ENCODE measurements at places on chromosomes 3 and 15.

- DNase-seq = no peak
Observed at GRCh38 chr15:66773129-66773873, 71.3 kb downstream of the SMAD6 start.

GRCh38 chr15:95758451-95758850, 572.0 kb upstream of the NR2F2 start:
- DNase-seq = no peak

DNA sequence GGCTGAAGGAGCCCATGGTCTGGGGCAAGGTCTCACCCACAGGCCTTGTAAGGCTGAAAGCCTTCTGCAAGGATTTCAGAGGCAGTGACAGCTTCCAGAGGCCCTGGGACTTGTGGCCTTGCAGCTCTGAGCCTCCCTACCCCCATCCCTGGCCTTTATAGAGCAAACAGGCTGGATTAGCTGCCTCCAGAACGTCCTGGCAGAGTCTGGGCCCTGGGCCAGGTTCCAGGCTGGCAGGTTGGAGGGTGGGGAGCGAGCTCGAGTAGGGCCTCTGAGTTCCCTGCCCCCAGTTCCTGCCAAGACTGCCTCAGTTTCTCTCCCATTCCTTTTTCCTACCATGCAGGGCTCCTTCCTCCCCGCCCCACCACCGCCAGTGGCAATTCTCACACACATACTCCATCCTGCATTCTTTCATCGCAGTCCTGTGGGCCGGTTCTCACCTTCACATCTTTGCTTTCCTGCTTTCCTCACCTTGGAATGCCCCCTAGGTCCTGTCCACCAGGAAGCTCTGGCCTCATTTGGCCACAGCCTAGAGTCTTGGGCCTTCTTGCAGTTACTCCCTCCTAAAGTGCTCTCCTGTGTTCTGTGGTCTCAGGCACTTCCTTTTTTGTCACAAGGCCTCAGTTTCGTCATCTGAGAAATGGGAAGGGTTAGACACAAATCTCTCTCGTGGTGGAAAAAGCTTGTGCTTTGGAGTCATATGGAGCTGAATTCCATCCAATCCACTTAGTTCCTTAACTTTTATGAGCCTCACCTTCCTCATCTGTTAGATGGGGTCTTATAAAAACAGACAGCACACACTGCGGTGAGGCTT, 2.7 kb downstream of the LMAN1L start:
- no peak for DNase-seq

DNA sequence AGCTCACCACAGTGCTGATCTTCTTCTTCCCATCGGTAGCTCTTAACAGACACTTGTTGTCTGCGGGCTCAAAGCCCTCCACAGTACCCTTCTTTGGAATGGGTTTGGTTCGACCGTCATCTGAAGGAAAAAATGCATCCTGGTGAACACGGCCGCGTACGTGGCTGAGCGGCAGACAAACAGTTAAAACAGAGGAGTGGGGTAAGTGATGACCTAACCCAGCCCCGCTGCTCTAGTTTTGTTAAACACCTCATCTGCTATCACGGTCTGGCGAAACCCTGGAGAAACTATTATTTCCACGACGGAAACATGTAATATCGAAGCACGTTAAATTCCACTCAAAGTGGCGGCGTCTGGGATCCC, 725 bp downstream of the SRP14 start:
- no peak for DNase-seq

DNA sequence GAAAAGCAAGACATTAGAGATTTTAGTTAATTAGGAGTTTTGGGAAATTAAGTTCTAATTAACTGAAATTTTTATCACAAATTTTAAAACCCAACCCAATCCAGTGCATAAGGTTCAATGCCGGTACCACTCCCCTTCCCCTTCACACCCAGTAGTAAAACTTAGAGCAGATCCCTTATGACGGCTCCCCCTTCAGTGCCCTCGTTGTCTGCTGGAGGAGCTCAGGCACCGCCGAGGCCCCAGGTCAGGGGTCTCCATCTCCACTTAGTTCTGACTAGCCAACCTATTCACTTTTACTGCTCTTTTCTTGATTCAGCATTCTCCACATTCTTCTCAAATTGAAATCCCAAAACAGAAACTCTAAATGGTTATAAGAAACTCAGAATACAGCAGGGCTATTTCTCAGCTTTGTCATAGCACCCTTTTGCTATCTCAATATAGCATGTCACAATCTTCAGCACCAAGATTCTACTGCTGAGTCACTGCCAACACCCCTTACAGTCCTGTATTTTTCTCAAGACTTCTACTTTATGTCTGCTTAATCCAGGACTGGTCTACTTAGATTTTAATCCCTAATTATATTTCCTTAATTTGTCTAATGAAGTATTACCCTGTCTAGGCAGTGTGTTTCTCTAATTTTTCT, 39.8 kb downstream of the TUBGCP4 start:
- DNase-seq = no peak

Measured in RWPE1 (cell line).